Natural killer cell (primary cell): ENCODE measurements at places on chromosomes 5 and 9. TPM values are rescaled to one million over a fixed set of nuclear protein-coding genes. Genes with fewer than 3 reads are reported as not detected.

- peaks cover 34% of the 10 kb centered on the region for H3K27me3 ChIP-seq
- H3K36me3 ChIP-seq = no peaks in the 10 kb centered on the region
- peaks cover 3% of the 10 kb centered on the region for H3K4me1 ChIP-seq
- no peak for DNase-seq
- no peak overlapping the region for H3K4me3 ChIP-seq
- no peak overlapping the region for H3K27ac ChIP-seq
Observed at GRCh38 chr9:117414220-117414905, 494 bp downstream of the ASTN2 start.

- H3K4me3 ChIP-seq = no peak overlapping the region
- peaks cover 25% of the 10 kb centered on the region for H3K36me3 ChIP-seq
- no peaks in the 10 kb centered on the region for H3K27me3 ChIP-seq
- peaks cover 4% of the 10 kb centered on the region for H3K4me1 ChIP-seq
- DNase-seq = no peak
Observed at GRCh38 chr5:154046486-154046885, 7.7 kb downstream of the MFAP3 start.

DNA sequence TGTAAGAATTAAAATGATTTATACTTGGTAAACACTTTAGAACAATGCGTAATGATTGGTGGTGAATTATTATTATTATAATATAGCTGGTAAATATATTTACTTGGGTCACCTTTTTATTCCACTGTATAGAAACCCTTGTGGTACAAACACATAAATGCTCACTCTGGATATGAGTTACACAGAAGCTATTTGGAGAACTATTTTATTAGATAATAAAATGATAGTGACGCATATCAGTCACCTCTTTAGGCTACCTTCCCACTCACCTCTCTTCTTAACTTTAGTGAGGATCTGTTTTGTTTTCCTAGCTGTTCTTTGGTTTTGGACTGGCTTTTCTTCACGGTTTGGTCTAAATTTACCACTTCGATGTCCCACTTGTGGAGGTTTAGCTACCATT, 537.8 kb upstream of the DAP start:
- H3K36me3 ChIP-seq = no peaks in the 10 kb centered on the region
- no peak overlapping the region for H3K27ac ChIP-seq
- no peaks in the 10 kb centered on the region for H3K27me3 ChIP-seq
- no peak overlapping the region for H3K4me3 ChIP-seq

GRCh38 chr5:34459908-34460307, 196.2 kb upstream of the RAI14 start:
- H3K27ac ChIP-seq = no peak overlapping the region
- no peaks in the 10 kb centered on the region for H3K4me1 ChIP-seq
- no peaks in the 10 kb centered on the region for H3K27me3 ChIP-seq
- H3K36me3 ChIP-seq = no peaks in the 10 kb centered on the region

GRCh38 chr5:58184910-58185309, 275.0 kb downstream of the PLK2 start:
- no peaks in the 10 kb centered on the region for H3K27me3 ChIP-seq
- no peaks in the 10 kb centered on the region for H3K4me1 ChIP-seq
- no peak overlapping the region for H3K27ac ChIP-seq
- DNase-seq = no peak
- H3K4me3 ChIP-seq = no peak overlapping the region

GRCh38 chr5:147796556-147797308, 14.2 kb upstream of the JAKMIP2 start:
- DNase-seq = no peak
- no peaks in the 10 kb centered on the region for H3K36me3 ChIP-seq
- H3K4me3 ChIP-seq = no peak overlapping the region
- no peak overlapping the region for H3K27ac ChIP-seq
- no peaks in the 10 kb centered on the region for H3K27me3 ChIP-seq

- DNase-seq = no peak
- no peaks in the 10 kb centered on the region for H3K36me3 ChIP-seq
- no peak overlapping the region for H3K4me3 ChIP-seq
- no peaks in the 10 kb centered on the region for H3K27me3 ChIP-seq
- H3K27ac ChIP-seq = no peak overlapping the region
- H3K4me1 ChIP-seq = no peaks in the 10 kb centered on the region
Observed at GRCh38 chr9:107064378-107064777, 201.4 kb downstream of the ZNF462 start.

DNA sequence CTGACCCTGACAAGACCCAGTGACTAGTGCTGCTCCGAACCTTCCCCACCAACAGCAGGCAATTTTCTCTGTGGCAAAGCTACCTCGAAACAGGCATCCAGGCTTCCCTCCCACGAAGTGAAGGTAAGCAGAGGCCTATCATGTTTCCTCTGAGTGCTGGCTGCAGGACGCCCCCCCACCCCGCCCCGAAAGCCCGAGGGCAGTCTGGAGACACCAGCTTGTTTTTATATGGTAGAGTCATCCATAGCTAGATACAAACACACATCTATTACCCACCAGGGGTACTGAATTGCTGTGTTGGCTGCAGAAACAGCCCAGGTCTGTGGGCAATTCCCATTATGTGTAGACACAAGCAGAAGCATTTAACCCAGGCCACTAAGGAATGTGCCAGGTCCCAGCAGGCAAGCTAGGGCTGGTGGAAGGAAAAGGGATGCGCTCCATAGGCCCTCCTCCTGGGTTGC, 40.4 kb downstream of the LIX1 start:
- no peaks in the 10 kb centered on the region for H3K36me3 ChIP-seq
- no peak overlapping the region for H3K27ac ChIP-seq
- no peaks in the 10 kb centered on the region for H3K4me1 ChIP-seq
- no peaks in the 10 kb centered on the region for H3K27me3 ChIP-seq
- no peak overlapping the region for H3K4me3 ChIP-seq

GRCh38 chr5:80711938-80712337, 57.2 kb upstream of the DHFR start:
- no peaks in the 10 kb centered on the region for H3K27me3 ChIP-seq
- DNase-seq = peak; percentile 36
- H3K4me3 ChIP-seq = no peak overlapping the region
- H3K4me1 ChIP-seq = peaks cover 18% of the 10 kb centered on the region

DNA sequence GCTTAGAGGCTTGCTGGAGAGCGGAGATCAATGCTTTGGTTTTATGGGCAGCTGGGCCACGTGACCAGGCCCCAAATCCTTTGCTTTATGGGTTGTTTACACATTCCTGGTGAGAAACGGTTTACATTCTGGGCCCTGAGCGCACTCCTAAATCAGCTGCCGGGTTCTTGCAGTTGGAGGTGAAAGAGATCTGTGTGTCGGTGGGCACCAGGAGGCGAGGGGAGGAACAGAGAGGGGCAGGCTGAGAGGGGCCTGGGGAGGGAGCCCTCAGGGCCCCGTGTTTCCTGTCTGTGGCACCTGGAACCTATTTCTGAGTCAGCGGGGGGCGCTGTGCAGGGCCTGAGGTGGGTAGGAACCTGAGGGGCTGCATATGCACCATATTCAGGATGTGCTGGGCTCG, 63.5 kb upstream of the HAND1 start:
- no peaks in the 10 kb centered on the region for H3K36me3 ChIP-seq
- H3K4me1 ChIP-seq = peaks cover 4% of the 10 kb centered on the region
- H3K27ac ChIP-seq = no peak overlapping the region
- DNase-seq = no peak

DNA sequence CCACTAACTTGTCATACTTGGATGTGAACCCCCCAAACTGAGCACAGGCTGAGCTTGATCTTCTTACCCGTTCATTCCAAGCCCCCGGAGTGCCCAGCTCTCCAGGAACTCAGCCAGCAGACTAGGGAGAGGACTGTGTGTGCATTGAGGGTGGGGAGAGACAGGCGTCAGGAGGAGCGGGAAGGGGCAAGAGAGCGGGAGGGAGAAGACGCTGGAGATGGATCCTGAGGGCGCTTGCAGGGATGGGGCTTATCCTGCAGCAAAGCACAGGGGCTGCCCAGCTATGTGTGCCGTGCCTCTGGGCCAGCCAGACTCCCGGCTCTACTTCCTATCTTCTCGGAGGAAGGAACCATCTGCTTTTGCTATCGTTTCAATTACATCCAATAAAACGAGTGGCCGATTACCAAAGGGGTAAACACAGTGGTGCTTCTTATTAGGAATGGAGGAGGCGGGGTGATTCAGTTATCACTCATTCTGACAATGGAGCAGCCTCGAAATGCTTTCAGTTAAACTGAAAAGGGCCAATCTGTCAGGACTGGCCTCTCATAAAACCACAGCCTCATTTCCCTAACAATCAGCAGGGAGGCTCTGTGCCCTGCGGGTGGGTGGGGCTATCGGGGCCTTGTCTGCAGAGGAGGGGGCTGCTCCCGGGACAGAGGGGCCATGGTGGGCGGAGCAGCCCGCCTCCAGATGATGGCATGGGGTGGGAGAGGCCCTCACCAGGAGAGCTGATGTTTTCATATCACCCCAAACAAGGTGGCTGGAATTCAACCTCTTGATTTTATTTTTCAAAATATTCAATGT, 168.2 kb downstream of the DAB2IP start:
- no peak overlapping the region for H3K27ac ChIP-seq
- no peaks in the 10 kb centered on the region for H3K27me3 ChIP-seq
- H3K4me1 ChIP-seq = peaks cover 2% of the 10 kb centered on the region
- H3K4me3 ChIP-seq = no peak overlapping the region
- DNase-seq = no peak

DNA sequence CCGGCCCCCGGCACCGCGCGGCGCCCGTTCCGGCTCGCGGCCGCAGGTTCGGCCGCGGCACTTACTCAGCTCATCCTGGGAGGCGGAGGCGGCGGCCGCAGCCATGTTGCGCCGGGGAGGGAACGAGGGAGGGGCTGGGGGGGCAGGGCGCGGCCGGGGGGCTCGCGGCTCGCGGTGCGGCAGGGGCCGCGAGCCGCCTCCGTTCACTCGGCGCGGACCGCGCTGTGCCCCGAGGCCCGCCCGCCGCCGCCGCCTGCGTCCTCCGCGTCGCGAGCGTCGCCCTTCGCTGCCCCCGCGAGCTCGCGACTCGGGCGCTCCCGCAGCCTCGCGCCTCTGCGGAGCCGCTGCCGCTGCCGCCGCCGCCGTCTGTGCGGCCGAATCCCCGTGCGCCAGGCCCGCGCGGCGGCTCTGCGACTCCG, 735 bp downstream of the ECPAS start:
- no peaks in the 10 kb centered on the region for H3K36me3 ChIP-seq
- peaks cover 10% of the 10 kb centered on the region for H3K4me1 ChIP-seq
- no peak overlapping the region for H3K27ac ChIP-seq

- peaks cover 97% of the 10 kb centered on the region for H3K4me1 ChIP-seq
- H3K4me3 ChIP-seq = peak overlapping the region; percentile 9
- peak overlapping the region; percentile 78 for H3K27ac ChIP-seq
Observed at GRCh38 chr5:170278611-170279458, 18.7 kb downstream of the LCP2 start.

- DNase-seq = no peak
- no peaks in the 10 kb centered on the region for H3K36me3 ChIP-seq
- H3K4me3 ChIP-seq = no peak overlapping the region
- H3K27me3 ChIP-seq = no peaks in the 10 kb centered on the region
- H3K4me1 ChIP-seq = no peaks in the 10 kb centered on the region
Observed at GRCh38 chr5:143572671-143573070, 169.2 kb upstream of the NR3C1 start.

DNA sequence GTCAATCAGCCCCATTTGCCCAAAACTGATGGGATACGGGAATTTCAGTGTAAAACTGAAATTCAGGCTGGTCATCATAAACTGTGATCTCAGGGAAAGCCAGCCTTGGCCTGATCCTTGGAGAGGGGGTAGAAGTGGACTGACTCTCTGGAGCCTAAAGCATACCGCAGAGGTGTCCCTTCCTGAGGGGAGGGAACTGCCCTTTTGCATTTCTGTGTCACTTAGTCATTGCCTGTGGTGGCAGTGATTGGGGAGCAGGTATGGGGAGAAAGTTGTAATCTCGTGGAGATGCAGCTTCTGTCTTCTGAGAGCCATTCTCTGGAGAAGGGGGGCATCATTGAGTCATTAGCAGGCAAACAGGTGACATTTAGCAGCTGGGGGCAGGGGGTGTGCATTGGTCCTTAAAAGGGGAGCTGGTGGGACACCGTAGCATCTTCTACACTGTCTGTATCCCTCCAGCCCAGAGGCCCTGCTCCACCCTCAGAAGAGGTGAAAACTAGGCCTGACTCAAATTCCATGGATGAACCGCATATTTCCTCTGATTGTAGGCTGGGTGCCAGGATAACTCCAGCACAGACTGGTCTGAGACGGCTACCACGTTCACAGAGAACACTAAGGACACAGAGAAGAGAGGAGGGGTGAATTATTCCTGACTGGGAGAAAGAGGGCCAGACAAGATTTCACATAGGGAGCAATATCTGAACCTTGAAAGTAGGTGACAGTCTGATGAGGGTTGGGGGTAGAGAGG, 143.3 kb downstream of the SEC61B start:
- H3K27ac ChIP-seq = no peak overlapping the region
- DNase-seq = no peak
- H3K27me3 ChIP-seq = no peaks in the 10 kb centered on the region
- H3K4me1 ChIP-seq = peaks cover 5% of the 10 kb centered on the region

GRCh38 chr5:132679717-132680380, 6.1 kb downstream of the IL4 start:
- peaks cover 12% of the 10 kb centered on the region for H3K4me1 ChIP-seq
- no peak for DNase-seq
- no peak overlapping the region for H3K4me3 ChIP-seq
- H3K27me3 ChIP-seq = no peaks in the 10 kb centered on the region
- no peak overlapping the region for H3K27ac ChIP-seq

- no peak for DNase-seq
- no peaks in the 10 kb centered on the region for H3K27me3 ChIP-seq
- no peak overlapping the region for H3K4me3 ChIP-seq
Observed at GRCh38 chr9:105193560-105193959, 50.9 kb upstream of the SLC44A1 start.

GRCh38 chr9:131329241-131329641, 39.7 kb downstream of the PLPP7 start:
- no peak overlapping the region for H3K27ac ChIP-seq
- H3K4me1 ChIP-seq = no peaks in the 10 kb centered on the region
- H3K4me3 ChIP-seq = no peak overlapping the region
- no peak for DNase-seq
- H3K36me3 ChIP-seq = no peaks in the 10 kb centered on the region

DNA sequence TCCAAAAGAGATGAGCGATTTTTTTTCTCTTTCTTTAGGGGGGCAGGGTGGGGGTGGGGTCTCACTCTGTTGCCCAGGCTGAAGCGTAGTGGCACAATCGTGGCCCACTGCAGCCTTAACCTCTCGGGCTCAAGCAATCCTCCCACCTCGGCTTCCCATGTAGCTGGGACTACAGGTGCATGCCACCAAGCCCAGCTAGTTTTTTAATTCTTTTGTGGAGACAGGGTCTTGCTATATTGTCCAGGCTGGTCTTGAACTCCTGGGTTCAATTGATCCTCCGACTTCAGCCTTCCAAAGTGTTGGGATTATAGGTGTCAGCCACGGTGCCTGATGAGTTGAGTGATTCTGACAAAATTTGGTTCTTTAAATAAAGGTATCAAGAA, 127.0 kb downstream of the ARRDC3 start:
- no peak for DNase-seq
- H3K27me3 ChIP-seq = no peaks in the 10 kb centered on the region
- H3K4me3 ChIP-seq = no peak overlapping the region
- H3K27ac ChIP-seq = no peak overlapping the region

The ADAMTSL2 gene
- not detected for total RNA-seq

The SLC4A9 gene
- total RNA-seq = not detected

The PRRT1B gene
- total RNA-seq = not detected

The SLC34A3 gene
- total RNA-seq = not detected

The SHOC1 gene
- total RNA-seq = not detected

The GABRA1 gene
- not detected for total RNA-seq

The NFIB gene
- total RNA-seq = 0.20 TPM

The FCN2 gene
- total RNA-seq = not detected

The SCGB3A2 gene
- total RNA-seq = not detected

The AK6 gene
- 9.7 TPM for total RNA-seq
